ENCODE measurements at places on chromosomes 5 and 9. TPM values are rescaled to one million over a fixed set of nuclear protein-coding genes. Genes with fewer than 3 reads are reported as not detected.

SH2D3C gene
- 16.0 TPM for total RNA-seq

GRCh38 chr5:76953551-76954382 lies 922 bp downstream of the CRHBP start:
- no peak for DNase-seq

DNA sequence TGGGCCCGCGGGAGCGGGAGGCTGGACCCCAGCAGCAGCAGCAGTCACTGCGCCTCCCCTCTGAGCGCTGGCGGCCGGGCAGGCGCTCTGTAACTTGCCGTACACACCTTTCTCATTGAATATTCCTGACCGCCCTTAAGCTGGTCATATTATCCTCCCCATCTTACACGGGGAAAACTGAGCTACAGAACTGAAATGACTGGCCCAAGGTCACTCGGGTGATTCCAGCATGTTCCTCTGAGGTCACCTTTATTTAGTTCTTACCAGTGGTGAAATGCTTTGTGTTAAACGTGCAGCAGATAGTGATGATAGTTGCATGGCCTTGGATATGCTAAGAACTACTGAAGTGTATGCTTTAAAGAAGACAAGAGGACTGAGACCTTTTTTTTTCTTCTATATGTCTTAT lies 607 bp downstream of the UQCRQ start:
- no peak for DNase-seq

- DNase-seq = no peak
Observed at GRCh38 chr5:81234299-81234698, 1.2 kb downstream of the CKMT2 start.

DNA sequence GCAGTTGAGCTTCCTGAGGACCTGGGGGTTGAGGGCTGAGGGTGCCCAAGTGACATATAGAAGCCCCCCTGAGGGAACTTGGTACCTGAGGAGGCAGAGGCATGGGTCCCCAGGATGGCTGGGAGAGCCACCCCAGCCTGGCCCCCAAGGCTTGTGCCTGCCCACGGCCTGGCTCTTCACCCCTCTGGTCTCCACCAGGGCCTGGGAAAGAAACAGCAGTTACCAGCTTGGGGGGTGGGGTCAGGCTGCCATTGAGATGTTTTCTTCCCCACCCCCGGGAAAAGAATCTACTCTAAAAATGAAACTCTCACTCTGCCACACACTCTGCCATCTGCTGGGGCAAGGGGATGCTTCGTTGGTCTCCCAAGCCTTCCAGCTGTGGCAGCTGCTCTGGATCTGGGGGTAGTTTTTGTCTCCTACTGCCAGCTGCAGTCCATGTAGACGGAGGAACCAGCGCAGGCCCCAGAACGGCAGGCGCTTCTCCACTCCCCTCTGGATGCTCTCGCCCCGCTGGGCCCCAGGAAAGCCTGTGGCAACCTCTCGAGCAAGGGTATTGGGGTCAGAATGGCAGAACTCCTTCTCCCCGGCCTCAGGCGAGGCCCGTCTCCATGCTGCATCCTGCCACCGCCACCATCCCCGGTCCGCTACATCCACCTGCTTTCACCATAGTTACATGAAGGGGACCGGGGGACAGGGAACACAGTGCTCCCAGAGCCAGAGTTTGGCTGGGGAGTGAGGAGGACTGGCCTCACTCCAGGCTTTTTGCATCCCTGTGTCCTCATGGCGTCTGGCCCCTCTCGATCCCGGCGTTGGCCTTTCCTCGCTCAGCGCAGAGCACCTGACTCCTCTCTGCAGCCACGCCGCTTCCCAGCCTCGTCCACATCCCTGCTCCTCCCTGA lies 123.5 kb downstream of the DAB2IP start:
- peak; percentile 61 for DNase-seq

- DNase-seq = no peak
Observed at GRCh38 chr9:70374962-70375618, 39.4 kb downstream of the KLF9 start.

- no peak for DNase-seq
Observed at GRCh38 chr9:99213197-99213596, 8.5 kb downstream of the ALG2 start.

Measured in cardiac septum (tissue), 1 donor.